NCI-H226 (cell line): ENCODE measurements at places on chromosomes 5 and 9.

DNA sequence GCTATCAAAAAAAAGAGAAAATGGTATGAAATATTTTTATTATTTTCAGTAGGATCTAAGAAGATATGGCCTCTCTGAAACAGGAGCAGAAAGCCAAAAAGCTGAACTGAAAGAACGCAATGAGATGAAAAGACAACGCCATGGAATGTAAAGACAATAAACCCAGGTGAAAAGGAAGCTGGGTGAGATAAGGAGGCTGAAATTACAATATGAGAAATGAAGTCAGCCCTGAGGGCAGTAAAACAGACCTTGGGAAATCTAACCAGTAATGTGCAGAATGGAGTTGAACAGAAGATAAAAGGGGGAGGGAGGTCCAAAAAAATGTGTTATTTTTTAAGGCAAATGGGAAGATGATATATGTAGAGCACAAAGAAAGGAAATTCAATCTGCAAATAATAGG, 265.3 kb downstream of the ENC1 start:
- DNase-seq: peak; percentile 76

- no peak for DNase-seq
Measured at GRCh38 chr9:71690063-71690688, 78.1 kb downstream of the CEMIP2 start.

GRCh38 chr9:93236541-93237206, 52.7 kb downstream of the WNK2 start:
- DNase-seq: no peak

- DNase-seq: no peak
Measured at GRCh38 chr5:73370095-73370494, 78.5 kb downstream of the FOXD1 start.

DNA sequence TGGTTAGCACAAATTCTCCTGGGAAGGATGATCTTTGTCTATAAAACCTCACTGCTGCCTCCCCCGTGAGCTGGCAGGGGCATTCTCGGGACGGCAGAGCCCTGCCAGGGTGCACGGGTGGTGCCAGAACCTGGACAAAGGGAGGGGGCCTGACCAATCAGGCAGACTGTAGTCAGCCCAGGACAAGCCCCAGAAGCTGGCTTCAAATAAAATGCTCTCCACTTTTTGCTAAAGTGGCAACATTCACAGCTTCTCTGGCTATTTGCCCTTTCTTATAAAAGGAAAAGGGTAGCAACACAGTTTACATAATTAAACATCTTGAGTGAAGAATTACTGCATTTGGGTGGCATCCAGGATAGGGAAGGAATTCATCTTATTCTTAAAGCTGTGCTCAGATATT, 14.4 kb downstream of the IL9 start:
- no peak for DNase-seq

DNA sequence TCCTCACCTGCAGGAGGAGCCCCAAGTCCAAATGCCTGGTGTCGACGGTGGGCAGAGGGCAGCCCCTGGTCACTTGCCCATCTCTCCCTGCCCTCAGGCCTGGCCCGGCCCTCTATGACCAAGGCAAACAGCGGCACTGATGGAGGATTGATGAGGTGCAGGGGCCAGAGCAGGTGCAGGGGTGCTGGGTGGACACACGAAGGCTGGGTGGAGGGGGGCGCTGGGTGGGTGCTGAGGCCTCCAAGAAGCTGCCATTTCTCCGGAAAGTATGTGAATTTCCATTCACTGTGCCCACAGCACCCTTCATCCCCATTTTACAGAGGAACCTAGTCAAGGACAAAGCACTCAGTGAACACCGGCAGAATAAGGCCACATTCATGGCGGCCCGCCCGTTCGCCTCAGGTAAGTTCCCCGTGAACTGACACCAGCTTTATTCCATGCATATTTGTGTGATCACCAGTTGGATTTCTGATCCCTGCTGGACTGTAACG, 143.8 kb upstream of the PPP1R26 start:
- no peak for DNase-seq

GRCh38 chr5:79547429-79547822, 33.5 kb upstream of the HOMER1 start:
- no peak for DNase-seq

DNA sequence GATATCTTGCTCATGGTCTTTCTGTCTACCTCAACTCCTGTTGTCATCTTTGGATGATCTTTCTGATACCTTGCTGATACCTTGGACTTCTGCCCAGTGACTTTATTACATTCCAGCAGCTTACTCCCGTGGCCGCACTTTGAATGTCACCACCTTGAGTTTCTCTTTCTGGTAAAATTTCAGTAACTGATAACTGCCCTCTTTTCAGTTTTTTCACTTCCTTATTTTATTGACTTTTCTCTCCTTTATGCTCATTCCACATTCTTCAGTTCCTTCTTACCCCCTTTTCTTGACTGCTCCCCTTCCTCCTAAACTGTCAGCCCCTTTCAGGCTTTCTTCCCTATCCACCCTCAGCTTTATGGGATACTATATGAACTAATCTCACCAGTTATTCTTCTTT, 7.0 kb upstream of the FBXO4 start:
- DNase-seq: no peak

DNA sequence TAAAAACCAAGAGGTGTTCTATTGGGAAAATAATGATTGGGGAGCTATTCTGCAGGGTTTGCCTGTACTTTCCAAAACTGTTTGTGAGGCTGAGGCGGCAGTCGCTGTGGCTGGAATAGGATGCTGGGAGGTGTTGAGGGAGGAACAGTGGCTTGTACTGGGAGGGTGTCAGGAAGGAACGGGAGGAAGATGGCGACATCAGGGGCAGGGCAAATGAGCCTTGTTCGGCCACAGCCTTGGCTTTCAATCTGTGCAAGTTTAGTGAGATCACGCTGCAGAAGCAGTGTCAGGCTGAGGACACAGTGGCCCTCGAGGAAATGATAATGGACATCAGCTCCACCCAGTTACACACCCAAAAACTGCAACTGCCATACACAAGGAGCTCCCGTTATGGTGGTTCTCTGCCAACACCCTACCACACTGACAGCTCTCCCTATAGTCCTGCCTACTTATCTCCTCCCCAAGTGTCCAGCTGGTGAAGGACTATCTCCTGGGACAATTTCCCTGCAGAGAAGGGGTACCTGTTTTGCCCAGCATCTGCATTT, 27.3 kb downstream of the KIF2A start:
- no peak for DNase-seq

DNA sequence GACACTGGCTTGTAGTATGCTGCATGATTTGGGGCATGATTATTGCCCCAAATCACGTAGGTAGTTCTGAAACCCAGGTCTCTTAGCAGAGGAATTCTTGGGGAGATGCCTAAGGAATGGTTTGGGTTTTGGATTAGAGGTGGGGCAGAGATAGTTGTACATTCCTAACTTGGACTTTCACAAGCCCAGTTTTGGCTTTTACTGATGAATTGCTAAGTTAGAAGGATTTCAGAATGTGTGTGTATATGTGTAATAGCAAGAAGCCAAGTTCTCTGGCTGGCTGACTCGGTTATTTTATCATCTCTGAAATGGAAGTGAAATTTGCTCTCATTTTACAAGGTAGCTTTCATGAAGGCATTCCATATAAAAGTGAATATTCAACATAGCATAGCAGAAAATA, 23.8 kb upstream of the ZNF131 start:
- no peak for DNase-seq

GRCh38 chr5:157253547-157253946, 12.4 kb upstream of the CYFIP2 start:
- DNase-seq: no peak

- DNase-seq: no peak
Measured at GRCh38 chr5:154795235-154795596, 40.0 kb downstream of the LARP1 start.

- no peak for DNase-seq
Measured at GRCh38 chr9:136979769-136980587, 2.7 kb downstream of the PTGDS start.

DNA sequence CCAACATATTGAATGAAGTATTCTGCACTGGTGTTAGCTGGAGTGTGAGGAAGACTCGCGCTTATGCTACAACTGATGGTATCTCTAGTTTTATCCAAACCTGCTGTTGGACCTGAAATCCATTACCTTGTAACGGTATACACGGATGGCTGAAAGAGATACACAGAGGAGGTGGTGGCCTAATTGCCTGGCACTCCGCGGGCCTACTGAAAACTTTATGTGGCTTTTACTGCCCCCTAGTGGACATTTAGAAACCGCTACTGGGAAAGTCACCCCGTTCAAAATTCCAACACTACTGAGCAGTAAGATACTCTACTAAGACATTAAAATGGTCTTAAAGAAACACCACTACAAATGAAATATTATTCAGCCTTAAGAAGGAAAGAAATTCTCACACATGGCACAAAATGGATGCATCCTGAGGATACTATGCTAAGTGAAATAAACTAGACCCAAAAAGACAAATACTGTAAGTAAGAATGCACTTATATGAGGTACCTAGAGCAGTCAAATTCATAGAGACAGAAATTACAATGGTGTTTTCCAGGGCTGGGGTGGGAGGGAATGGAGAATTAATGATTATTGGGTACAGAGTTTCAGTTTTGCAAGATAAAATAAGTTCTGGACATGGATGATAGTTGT, 100.4 kb downstream of the TTLL11 start:
- peak; percentile 24 for DNase-seq

DNA sequence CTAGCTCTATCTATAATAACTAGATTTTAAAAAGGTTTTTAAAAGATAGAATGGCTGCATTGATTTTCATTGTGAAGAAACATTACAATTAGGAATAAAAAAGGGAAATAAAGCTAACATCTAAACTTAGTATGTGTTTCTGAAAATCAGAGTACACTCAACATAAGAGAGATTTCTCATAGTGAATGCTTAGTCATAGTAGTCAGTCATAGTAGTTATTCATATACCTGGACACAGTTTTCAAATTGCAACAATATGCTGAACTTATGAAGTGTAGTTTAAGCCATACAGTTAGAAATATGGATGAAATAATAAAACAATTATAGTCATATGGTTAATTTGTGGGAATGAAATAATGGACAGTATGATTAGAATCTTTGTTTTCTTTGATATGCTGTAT, 273.0 kb upstream of the CTNND2 start:
- no peak for DNase-seq

- DNase-seq: no peak
Measured at GRCh38 chr5:172881691-172882370, 47.8 kb downstream of the ERGIC1 start.

- DNase-seq: no peak
Measured at GRCh38 chr9:92263131-92263530, 30.4 kb downstream of the IARS1 start.

GRCh38 chr9:121604242-121604641, 47.2 kb upstream of the DAB2IP start:
- no peak for DNase-seq

DNA sequence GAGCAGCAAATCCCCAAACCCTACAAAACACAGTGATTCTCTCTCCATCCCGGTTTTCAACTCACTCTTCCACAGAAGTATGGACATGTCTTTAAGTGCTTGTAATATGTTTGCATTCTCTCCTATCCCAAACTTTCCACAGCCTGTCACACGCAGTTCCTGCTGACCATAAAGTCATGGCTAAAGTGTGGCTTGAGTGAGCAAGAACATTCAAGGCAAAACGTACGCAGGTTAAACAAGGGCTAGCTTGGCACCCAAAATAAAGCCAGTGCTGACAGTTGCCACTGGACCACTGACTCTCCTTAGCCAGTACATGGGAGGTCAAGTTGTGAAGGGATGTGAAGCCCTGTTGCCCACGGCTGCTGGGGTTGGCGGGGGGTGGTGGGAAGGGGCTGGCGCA, 211.1 kb upstream of the IRX1 start:
- no peak for DNase-seq

GRCh38 chr5:161007879-161008278, 155.9 kb upstream of the ATP10B start:
- DNase-seq: no peak

DNA sequence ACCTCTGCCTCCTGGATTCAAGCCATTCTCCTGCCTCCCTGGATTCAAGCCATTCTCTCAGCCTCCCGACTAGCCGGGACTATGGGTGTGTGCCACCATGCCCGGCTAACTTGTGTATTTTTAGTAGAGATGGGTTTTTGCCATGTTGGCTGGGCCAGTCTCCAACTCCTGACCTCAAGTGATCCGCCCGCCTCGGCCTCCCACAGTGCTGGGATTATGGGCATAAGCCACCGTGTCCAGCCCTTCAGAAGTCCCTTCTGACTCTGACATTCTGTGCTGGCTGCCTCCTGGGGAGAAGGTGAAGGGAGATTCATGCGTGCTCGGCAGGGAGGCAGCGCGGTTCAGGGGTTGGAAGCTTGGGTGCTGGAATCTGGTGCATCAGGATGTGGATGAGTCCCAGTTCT, 28.8 kb downstream of the PRRX2 start:
- DNase-seq: no peak

DNA sequence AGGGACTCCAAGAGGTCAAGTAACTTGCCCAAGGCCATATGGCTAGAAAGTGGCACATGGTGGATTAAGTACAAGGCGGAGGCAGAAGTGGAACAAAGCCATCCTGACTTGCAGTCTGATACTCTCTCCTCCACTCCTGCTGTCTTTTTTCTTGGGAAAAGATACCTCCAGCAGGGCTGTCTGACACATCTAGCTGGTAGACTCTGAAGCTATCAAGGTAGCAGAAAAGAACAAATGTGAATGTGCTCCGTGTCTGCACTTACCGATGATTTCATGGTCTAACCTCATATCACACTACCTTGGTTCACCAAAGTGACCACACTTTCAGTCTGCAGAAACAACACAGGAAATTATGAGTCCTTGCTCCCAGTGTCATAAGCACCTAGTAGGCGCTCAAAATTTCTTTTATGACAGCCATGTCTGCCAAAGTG, 284.8 kb downstream of the CRB2 start:
- DNase-seq: no peak

- no peak for DNase-seq
Measured at GRCh38 chr5:81081461-81081835, 121.3 kb downstream of the RASGRF2 start.
